ENCODE measurements at places on chromosomes 3 and 15.
A peak's percentile ranks its signal among the peaks of the same experiment; 100 is the strongest.

GRCh38 chr15:85752124-85752475, 42.6 kb downstream of the KLHL25 start:
- DNase-seq = no peak

GRCh38 chr3:175146258-175146657, 287.1 kb downstream of the NAALADL2 start:
- no peak for DNase-seq

- DNase-seq = peak; percentile 88
Observed at GRCh38 chr3:123652342-123652984, 67.6 kb upstream of the HACD2 start.

DNA sequence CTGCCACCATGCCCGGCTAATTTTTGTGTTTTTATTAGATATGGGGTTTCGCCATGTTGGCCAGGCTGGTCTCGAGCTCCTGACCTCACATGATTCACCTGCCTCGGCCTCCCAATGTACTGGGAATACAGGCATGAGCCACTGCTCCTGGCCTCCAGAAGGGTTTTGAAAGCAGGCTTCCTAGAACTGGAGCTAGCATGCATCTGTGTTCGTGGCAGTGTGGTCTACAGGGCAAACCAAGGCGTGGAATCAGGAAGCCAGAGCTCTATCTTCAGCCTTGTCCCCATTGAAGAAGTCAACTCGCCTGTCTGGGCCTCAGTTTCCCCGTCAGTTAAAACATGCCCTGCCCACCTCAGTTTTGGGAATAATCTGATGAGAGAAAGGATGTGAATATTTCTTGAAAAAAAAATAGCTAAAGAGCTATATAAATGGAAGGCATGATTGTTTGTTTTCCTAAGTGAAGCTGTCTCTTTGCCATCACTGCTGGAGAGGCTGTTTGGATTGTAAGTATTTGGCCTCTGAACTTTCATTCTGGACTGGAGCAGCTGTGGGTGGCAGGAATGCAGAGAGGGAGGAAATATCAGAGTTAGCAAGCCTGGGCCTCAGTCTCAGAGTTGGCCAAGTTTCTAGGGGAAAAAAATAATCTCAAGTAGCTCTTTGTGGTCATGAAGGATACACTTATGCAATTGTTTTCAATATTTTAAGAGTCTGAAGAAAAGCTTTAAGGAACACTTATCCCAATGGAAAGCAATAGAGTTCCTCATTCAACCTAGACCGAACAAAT, 36.5 kb upstream of the UACA start:
- no peak for DNase-seq

DNA sequence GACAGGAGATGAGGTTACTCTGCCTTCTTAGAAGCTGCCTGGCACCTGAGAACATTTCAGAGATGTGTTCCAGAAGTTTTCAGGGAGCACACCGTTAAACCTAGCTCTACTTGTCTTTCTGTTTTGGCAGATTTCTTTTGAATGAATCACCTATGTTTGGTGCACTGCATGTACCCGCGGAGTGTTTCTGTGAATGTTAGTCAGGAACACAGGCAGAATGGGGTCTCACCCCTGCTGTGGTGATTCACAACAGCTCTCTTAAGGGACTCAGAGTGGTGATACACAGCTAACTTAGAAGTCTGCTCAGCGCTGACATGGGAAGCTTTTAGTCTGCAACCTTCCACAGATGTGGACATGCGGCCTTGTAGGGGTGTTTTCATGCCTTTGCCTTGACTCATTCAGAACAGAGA, 24.0 kb downstream of the TSEN2 start:
- DNase-seq = no peak

DNA sequence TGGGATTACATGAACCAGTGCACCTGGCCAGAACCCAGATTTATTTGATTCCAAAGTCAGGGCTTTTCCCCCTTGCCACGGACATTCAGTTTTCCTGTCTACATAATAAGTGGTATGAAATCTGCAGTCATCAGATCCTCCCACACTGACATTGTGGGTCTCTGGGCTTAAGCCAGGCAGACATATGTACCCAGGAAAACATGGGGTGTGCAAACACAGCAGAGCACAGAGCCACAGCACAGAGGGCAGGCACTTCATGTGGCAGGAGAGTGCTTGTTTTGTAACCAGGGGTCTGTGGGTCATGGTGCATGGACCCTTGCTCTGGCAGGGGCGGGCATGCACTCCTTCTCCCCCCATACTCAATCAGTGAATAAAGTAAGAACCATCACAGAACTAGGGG, 6.1 kb upstream of the ABTB1 start:
- DNase-seq = no peak

- DNase-seq = no peak
Observed at GRCh38 chr15:64333516-64333915, 22.5 kb downstream of the CSNK1G1 start.

GRCh38 chr15:67827562-67828277, 2.4 kb downstream of the SKOR1 start:
- DNase-seq = no peak

DNA sequence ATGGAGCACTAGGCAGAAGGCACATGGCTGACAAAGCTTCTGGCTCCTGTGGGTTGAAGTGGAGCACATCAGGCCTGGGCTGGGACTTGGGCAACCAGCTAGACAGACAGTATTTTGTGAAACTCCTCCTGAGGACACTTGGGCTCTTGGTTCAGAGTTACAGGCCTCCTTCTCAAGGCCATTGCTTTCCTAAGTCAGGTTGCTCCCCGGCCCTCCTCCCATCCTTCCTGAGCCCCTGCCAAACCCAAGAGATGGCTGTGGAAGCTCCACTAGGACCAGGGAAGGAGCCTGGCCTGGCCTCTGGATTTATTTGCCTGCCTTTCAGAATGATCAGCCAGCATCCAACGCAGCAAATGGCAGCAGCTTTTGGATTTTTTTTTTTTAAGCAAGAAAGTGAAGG, 56.3 kb downstream of the MAGEF1 start:
- DNase-seq = no peak

GRCh38 chr3:188752850-188753249, 418.9 kb upstream of the TPRG1 start:
- DNase-seq = no peak

- DNase-seq = no peak
Observed at GRCh38 chr3:69385123-69385722, 665 bp downstream of the FRMD4B start.

- DNase-seq = no peak
Observed at GRCh38 chr3:196194542-196194915, 16.7 kb downstream of the ZDHHC19 start.

- no peak for DNase-seq
Observed at GRCh38 chr3:167733961-167734497, 663 bp downstream of the PDCD10 start.

GRCh38 chr3:141878326-141878725, 1.9 kb downstream of the ATP1B3 start:
- DNase-seq = no peak

GRCh38 chr3:22371036-22371435, 620.0 kb upstream of the ZNF385D start:
- no peak for DNase-seq

- DNase-seq = no peak
Observed at GRCh38 chr15:81152339-81152738, 18.3 kb downstream of the CFAP161 start.

DNA sequence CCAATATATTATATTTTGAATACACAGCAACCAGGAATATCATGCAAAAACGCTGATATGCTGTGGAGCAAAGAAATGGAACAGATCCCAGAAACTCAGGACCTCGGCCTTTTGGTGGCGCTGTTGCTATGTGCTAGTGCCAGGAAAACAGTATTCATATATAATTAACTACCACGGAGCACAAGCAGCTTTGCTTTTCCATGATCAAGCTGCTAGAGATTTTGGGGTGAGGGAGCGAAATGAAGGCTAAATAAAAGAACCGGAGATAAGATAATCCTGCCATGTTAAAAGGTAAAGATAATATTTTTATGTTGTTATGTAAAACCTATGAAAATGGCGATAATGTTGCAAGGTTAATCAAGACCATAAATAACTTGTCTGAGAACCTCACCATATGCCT, 157.7 kb upstream of the FAM3D start:
- DNase-seq = peak; percentile 66

DNA sequence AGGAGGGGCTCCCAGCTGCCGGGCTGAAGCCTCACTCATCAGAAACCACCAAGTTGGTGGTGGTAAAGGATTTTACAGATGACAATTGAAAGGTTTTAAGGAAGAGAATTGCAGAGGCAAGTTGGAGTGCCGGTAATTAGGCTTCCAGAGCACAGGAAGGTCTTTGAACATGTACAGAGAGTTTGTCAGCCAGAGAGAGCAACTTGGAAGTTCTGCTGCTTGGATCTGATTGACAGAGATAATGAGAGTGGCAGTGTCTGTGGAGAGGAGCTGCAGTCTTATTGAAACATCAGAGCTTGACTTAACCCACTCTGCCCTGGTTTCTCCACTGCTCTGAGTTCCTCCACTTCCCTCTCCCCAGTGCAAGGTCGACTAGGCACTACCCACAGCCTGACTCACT, 448.6 kb downstream of the EPHB1 start:
- no peak for DNase-seq

- no peak for DNase-seq
Observed at GRCh38 chr3:81838457-81838856, 77.0 kb upstream of the GBE1 start.

DNA sequence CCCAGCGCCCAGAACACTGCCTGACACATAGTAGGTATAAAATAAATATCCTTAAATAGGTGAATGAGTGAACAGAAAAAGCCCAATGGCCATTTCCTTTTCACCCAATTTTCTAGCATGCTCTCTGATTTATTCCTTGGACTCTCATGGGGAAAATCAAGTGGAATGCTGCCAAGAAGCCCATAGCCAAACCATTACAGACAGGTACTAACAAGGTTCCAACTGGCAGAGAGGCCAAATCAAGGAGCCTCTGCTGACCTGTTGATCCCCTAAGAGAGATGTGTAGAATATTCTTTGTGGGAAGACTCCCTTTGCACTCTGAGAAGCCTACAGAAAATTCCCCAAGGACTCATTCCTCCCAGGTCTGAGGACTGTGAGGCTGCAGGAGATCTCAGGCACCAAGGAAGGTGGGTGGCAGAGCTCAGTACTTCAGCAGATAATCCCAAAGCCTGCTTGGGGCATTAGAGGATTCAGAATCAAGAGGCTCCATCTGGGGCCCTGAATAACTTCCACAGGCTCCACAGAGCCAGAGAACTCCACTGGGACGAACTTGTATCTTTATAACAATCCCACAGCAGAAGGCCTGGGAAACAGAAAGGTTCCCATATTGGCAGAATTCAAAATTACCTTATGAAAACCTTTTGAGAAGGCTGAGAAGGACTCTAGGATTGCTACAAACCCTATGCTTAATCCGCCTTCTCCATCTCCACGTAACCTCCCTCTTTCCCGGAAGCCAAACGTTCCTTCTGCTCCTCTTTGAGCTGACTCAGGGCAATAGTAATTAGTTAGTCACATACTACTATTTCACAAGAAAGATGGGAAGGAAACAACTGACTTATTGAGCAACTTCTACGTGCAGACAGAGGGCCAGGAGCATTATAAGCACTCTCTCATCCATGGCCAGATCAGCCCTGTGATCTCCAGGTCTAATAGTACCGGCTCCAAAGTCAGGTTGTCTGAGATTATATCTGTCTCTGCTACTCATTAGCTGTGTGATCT, 34.5 kb downstream of the PRICKLE2 start:
- no peak for DNase-seq

- no peak for DNase-seq
Observed at GRCh38 chr3:189132839-189133238, 38.9 kb upstream of the TPRG1 start.

- DNase-seq = no peak
Observed at GRCh38 chr3:106036696-106037095, 167.9 kb upstream of the CBLB start.

DNA sequence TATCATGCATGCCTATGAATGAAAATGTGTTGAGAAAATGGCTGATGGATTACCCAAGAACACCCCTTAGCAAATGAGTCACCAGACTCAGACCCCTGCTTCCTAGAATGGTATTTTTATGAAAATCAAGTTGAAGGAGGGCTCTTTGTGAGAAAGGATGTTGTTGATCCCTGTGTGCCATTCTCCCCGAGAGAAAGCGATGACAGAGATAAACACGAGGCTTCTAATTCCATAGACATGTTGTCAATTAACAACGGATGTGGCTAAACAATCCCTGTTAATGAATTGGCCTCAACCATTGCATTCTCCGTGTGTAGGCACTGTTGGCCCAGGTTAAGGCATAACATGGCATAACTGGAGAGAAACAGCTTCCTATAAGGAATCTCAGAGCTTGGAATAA, 5.8 kb upstream of the OXTR start:
- DNase-seq = no peak

- no peak for DNase-seq
Observed at GRCh38 chr15:54659646-54660045, 537.1 kb downstream of the RSL24D1 start.

GRCh38 chr3:126895178-126896066, 87.5 kb upstream of the PLXNA1 start:
- DNase-seq = no peak

Data from ecto neural progenitor cell (in vitro differentiated cells).